ENCODE measurements at places on chromosomes 1 and 21. TPM values are rescaled to one million over a fixed set of nuclear protein-coding genes. Genes with fewer than 3 reads are reported as not detected.

- no peak for DNase-seq
Observed at GRCh38 chr1:40998668-40999067, 19.2 kb downstream of the CTPS1 start.

- DNase-seq, result no peak
Observed at GRCh38 chr1:33292726-33293340, 28.1 kb downstream of the A3GALT2 start.

DNA sequence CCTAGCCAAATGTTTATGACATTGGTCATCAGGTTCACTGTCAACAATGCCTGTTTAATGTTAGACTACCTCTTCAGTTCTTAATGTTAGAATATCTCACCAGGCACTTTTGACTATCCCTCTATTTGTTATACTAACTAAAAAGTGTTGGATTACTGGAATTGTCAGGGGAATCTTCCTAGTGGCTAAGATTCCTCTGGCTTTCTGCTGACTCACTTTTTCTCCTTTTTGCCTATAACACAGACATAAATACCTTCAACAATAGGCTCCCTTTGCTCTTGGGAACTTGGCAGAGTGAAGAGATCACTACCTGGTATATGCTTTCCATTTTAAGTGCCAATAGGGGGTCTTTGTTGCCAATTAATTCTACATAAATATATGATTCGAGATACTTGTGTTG is 68.5 kb downstream of the TMEM200B start:
- DNase-seq, result no peak

DNA sequence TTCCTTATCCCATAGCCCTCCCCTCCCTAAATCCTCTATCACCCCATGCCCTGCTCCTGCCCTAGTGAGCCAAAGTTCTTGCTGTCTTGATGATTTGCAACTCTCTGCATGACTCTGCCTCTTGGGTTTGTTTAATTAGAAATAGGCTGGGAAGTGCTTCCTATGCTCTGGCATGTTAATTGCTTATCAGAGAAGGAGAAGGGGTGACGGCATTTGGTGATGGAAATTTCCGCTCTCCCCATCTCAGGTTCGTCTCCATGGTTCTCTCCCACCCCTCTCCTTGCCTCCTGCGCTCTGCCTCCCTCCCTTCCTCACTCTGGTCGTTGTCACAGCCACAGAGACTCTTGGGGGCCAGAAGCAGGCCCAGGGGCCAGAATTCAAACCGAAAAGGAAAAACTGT is 68.9 kb downstream of the LRRN2 start:
- DNase-seq, result no peak

GNG4 gene
- 2.0 TPM for total RNA-seq
